Skin of body (tissue), 3 donors: ENCODE measurements at places on chromosomes 16 and 17. TPM values are rescaled to one million over a fixed set of nuclear protein-coding genes. Genes with fewer than 3 reads are reported as not detected.

The TUBG2 gene
- total RNA-seq, result 9.2 TPM

The TEX14 gene
- 0.10 TPM for total RNA-seq

The RNF222 gene
- 3.3 TPM for total RNA-seq

The ETV4 gene
- total RNA-seq, result 3.0 TPM

The MYH10 gene
- 93.5 TPM for total RNA-seq

The LASP1 gene
- 44.4 TPM for total RNA-seq

The RAMP2 gene
- 16.4 TPM for total RNA-seq

The SHMT1 gene
- 22.8 TPM for total RNA-seq

The ITGAL gene
- 6.1 TPM for total RNA-seq

The CCL4 gene
- 7.1 TPM for total RNA-seq

The SUMO2 gene
- total RNA-seq, result 103 TPM

The UMOD gene
- not detected for total RNA-seq

The CACNG1 gene
- total RNA-seq, result 5.4 TPM
